Esophagus squamous epithelium (tissue), 5 donors: ENCODE measurements at places on chromosomes 5 and 9.

GRCh38 chr5:166370928-166371690 lies 1920.3 kb upstream of the WWC1 start:
- no peak for DNase-seq

- no peak for DNase-seq
Observed at GRCh38 chr5:1227667-1228066, 2.5 kb downstream of the SLC6A18 start.

DNA sequence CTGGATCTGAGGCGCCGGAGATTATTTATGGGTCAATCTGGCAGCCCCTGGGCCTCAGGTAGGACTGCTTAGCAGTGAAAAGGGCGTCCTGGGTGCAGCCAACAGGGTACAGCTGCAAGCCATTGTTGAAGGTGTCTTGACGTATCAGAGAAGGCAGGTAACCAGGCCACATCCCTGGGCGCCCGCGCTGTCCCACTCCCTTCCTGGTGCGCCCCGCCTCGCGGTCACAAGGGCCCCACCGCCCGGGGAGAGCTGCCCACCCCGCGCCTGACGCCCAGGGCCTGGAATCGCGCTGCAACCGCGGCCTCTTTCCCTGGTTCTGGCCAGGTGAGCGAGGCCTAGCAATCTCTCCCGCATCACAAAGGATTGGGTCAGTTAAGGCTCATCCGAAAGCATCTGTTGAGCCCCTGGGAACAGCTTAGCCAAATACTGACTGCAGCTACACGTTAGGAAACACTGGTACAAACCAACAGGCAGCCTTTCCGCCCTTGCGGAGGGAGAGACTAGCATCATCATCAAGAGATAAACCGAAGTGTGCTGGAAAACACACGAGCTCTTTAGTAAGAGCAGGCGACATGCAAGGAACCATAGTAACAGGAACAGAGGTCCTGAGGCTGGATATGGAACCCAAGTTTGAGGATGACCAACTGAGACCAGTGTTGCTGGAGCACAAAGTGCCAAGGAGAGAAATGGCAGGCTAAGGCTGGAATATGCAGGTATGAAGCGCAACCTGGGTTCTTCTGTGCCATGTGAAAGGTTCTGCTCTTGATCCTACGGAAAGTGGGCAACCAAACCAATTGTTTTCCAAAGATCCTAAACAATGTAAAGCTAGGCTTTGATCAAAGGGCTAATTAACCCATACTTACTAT lies 3.6 kb downstream of the RPS23 start:
- DNase-seq: no peak

GRCh38 chr5:32421075-32421474 lies 23.5 kb downstream of the ZFR start:
- DNase-seq: no peak

GRCh38 chr5:100772006-100772405 lies 131.1 kb downstream of the ST8SIA4 start:
- DNase-seq: no peak

DNA sequence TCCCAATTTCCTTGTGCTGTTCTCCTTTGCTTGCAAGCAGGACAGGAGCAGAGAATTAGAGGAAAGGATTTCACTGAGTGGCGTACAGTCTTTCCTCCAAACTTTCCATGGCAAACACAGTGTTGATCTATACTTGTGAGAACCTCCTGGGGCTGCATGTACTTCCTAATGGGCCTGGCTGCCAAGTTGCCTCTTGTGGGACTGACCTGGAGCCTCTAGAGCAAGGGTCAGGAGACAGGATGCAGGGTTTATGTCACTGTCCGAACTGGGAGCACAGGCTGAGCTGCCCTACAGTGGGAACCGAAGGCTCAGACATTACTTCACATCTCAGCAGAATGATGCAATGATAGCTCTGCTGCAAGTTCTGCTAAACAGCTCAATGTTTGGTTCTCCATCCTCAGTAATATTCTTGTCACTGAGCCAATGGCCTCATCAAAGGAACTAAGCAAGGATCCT lies 102.3 kb downstream of the ENC1 start:
- DNase-seq: no peak

DNA sequence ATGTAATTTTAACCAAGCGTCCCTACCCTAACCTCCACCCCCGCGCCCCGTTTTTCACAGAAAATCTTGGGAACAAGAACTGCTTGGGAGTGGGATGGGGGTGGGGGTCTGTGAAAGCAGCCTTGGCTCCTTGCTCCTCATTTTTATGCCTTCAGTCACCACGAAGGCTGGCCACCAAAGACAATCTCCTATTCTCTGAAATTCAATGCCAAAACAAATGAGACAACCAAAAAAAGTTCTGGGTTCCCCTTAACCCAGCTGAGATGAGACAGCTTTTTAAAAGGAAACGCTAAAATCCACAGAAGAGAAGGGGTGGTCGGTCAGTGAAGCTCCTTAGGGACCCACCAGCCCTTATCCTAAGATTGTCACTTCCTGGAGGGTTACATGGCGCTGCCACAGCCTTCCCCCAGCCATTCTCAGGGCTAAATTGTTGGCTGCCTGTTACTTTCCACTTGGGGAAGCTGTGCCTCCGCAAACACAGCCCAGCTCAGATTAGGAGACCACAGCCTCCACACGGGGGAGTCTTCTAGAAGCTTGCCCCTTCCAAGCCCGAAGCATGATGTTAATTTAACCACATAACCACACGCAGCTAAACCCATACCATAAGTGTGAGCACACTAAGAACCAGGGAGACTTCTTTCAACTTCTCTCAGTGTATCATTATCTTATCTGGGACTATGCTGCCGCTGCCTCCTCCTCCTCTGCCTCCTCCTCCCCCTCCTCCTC lies 136.3 kb downstream of the FOXD1 start:
- DNase-seq: no peak

DNA sequence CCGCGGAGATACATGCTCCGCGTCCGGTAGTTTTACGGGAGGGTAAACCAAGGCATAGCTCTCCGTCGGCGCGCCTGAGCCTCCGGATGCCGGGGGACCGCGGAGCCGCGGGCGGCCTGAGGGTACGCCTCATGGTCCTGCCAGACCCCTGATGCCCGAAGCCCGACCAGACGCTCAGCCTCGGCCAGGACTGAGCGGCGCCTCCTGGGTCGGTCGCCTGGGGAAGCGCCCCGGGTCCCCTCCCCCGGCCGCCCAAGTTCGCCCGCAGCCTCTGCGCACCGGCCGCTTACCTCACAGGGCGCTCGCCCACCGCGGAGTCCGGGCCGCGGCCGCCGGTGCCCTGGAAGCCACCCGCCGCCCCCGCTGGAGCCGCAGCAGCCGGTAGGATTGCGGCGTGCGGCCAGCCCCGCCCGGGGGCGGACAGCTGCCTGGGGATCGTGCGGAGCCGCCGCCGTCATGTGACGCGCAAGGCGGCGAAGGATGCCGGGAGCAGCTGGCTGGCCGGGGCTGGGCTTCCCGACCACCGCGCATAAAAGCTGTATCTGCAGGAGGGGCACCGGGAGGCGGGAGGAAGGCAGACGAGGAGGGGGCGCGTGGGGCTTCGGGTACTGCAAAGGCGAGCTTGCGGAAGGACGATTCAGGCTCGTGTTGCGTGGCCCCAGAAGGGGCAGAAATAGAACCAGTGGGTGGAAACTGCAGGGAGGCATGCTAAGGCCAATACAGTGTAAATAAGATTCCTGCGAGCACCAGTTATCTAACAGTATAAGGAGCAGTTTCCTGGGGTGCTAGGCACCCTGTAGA lies at the start of gene FBXO10:
Gene FBXO10, minus strand, starts transcription at position 460 of the 801 bp plus-strand sequence. CDS start 34,612 bp downstream, outside the sequence.
- no peak for DNase-seq

GRCh38 chr5:1959231-1959630 lies 76.5 kb upstream of the IRX4 start:
- DNase-seq: no peak

GRCh38 chr9:14515571-14516198 lies 177.5 kb downstream of the ZDHHC21 start:
- DNase-seq: no peak

DNA sequence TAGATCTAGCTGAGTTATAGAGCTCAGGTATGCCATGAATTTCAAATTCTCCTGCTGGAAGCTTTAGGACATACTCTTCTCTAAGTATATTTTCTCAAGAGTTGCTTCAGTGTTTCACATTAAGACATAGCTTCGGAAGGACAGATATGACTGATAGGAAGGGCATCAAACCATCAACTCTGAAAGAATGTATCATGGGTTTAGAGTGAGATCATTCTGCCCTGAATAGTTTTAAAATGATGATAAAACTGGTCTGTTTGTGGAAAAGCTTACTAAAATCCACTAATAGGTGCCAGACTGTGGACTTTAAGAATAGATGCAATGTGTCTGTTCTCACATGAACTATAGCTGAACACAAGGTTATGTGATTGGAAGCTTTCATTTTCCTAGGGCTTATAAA lies 8.4 kb downstream of the SPEF2 start:
- DNase-seq: no peak

GRCh38 chr5:129716235-129716634 lies 31.7 kb upstream of the MINAR2 start:
- DNase-seq: no peak

GRCh38 chr5:77629509-77630113 lies 8.9 kb downstream of the OTP start:
- no peak for DNase-seq

GRCh38 chr5:73387149-73387591 lies 61.4 kb downstream of the FOXD1 start:
- DNase-seq: no peak

- DNase-seq: no peak
Observed at GRCh38 chr5:179830818-179831468, 10.2 kb downstream of the SQSTM1 start.

- DNase-seq: no peak
Observed at GRCh38 chr5:95780597-95780996, 41.9 kb downstream of the GLRX start.

- DNase-seq: no peak
Observed at GRCh38 chr9:71213633-71214032, 92.2 kb upstream of the TRPM3 start.

- DNase-seq: no peak
Observed at GRCh38 chr9:126872516-126872915, 12.1 kb downstream of the ZBTB34 start.

DNA sequence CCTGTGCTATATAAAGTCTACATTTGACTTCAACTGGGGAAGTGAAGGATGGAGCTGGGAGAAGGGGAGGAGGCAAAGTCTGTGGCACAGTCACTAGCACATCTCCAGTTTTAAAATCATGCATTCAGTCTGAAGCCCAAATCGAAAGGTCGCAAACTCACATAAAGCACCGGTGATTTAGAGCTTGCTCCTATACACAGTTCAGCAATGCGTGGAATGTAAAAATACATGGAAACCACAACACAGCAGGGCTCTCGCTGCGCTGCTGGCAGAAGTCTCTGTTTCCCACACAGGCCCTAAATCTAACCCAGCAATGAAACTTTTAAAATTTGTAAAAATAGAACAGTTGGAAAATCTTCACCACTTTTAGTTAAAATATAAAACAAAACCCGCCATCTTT lies 68.2 kb downstream of the EBF1 start:
- DNase-seq: no peak

DNA sequence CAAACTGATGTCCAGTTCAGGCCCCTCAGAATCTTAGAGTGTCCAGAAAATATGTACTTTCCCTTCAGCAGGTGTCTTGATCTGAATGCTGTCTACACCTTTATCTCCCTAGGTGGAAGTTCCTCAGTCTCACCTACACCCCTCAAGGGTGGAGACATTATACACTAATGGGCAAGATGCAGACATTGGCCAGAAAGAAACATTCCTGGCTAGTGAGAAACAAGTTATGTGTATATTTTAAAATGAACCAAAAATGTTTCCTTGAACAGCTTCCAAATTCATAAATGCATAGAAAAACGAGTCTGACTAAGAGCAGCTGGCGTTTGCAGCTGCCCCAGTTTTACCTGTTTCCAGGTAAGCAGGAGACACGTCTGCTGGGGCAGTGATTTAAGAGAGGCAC lies 140.5 kb upstream of the IRX4 start:
- no peak for DNase-seq

GRCh38 chr9:128706671-128707381 lies 4.5 kb downstream of the PKN3 start:
- DNase-seq: no peak

GRCh38 chr9:36110434-36110833 lies 26.1 kb upstream of the GLIPR2 start:
- no peak for DNase-seq
